ENCODE measurements at places on chromosomes 1 and 21.

DNA sequence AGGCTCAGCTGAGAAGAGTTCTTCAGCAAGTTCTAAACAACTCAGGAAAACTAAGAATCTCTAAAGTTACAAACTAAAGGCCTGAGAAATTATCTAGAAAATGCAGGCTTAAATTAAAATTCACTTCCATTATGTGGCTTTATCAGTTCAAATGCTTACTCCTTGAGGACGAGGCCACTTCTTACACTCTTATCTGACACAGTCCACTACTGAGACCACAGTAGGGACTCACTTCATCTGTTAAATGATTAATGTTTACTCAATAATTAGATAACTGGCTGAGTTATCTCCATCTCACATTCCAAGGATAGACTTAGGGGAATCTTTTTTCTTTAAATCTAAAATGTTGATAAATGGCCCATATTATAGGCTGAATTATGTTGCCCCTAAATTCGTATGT, 1.6 kb downstream of the C1orf141 start:
- DNase-seq, result no peak

DNA sequence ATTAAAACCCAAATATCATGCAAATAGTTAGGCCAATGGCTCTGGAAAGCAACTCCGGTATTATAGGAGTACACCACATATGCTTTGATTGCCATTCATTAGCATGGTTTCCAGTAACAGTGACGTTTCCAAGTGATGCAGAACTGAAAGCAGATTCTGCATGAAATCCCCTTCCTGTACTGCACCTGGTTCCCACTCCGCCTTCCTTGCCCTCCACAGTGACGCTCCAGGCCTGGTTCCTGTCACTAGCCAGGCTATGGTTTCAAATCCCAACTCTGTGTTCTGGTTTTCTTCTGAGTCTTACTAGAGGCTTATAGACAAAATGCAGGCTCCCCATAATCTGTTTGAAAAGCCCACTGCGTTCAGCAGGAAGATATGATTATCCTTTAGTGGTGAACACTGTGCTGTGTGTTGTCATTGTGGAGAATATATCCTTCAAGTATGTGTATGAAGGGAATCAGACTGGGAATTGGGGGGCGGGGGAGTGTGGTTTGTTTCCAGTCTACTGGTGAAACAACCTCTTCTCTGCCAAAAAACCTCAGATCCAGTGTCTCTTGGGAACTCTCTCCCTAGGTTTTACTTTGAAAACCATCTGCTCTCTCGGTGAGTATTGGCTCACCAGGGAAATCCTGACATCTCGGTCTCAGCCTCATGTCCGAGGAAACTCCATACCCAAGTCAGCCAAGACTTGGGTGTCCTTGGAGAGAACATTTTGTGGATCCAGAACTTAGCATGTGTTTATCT, 78.7 kb downstream of the TYW3 start:
- peak; percentile 16 for DNase-seq

- DNase-seq, result no peak
Observed at GRCh38 chr1:183952101-183952500, 85.4 kb downstream of the COLGALT2 start.

DNA sequence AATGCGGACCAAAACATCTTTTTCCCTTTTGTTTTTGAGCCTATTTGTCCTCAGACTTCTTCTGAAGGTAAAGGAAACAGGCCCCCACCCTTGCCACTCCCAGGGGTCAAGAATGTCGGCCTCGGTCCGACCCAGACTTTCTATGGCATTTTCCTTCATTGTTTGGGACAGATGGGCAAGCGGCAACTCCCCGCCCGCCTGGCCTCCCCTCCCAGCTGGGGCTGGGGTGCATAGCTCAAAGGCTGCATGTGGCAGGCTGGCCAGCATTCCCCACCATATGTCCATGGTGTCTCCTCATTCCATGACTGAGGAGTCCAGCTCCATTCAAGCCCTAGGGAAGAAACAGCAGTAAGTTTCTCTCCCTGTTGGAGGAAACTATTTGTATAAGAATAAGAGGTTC, 29.4 kb upstream of the TSPEAR start:
- no peak for DNase-seq

DNA sequence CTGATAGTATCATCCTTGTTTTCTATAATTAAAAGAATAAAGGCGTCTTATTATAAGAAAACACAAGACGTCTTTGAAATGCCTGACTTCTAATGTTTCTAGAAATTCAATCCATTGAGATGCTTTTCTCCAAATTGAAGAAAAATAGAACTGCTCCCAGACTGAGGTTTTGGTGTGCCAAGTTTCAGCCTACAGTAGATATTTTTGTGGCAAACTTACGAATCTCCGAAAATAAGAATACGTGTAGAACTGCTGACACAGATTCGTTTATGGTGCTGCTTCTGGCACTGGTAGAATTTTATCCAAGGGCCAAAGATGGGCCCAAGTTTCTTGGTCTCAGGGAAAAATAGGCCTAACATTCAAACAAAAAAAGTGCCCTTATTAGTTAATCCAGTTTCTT, 554.5 kb upstream of the NR5A2 start:
- DNase-seq, result no peak
